T-helper 17 cell (primary cell): ENCODE measurements at places on chromosomes 11 and 22.

DNA sequence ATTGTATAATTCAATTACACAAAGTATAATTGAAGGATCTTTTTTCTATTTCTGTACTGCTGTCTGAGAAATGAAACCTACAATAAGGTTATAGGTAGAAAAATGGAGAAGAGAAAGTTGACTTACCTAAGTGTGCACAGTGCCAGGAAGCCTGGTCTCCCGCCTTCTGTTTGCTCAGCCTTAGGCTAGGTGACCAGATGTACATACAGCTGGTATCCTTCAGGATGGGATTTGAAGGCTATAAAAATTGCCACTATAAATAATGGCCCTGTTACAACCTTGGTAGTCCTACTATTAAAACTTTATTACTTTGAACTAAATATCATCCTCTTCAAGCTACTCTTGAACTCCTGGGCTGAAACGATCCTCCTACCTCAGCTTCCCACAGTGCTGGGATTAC lies 19.7 kb downstream of the OR51E2 start:
- H3K4me1 ChIP-seq: peaks cover 4% of the 10 kb centered on the region
- no peak overlapping the region for H3K4me3 ChIP-seq
- no peaks in the 10 kb centered on the region for H3K36me3 ChIP-seq
- no peak overlapping the region for H3K27ac ChIP-seq

GRCh38 chr22:46061501-46062231 lies 84.7 kb upstream of the WNT7B start:
- DNase-seq: no peak
- peaks cover 2% of the 10 kb centered on the region for H3K36me3 ChIP-seq
- no peak overlapping the region for H3K4me3 ChIP-seq
- H3K4me1 ChIP-seq: peaks cover 41% of the 10 kb centered on the region
- peak overlapping the region; percentile 84 for H3K27ac ChIP-seq

- no peak for DNase-seq
- H3K27ac ChIP-seq: peak overlapping the region; percentile 92
- peaks cover 9% of the 10 kb centered on the region for H3K36me3 ChIP-seq
- H3K4me1 ChIP-seq: peaks cover 73% of the 10 kb centered on the region
- no peak overlapping the region for H3K4me3 ChIP-seq
Observed at GRCh38 chr22:46766611-46767010, 4.2 kb downstream of the TBC1D22A start.

DNA sequence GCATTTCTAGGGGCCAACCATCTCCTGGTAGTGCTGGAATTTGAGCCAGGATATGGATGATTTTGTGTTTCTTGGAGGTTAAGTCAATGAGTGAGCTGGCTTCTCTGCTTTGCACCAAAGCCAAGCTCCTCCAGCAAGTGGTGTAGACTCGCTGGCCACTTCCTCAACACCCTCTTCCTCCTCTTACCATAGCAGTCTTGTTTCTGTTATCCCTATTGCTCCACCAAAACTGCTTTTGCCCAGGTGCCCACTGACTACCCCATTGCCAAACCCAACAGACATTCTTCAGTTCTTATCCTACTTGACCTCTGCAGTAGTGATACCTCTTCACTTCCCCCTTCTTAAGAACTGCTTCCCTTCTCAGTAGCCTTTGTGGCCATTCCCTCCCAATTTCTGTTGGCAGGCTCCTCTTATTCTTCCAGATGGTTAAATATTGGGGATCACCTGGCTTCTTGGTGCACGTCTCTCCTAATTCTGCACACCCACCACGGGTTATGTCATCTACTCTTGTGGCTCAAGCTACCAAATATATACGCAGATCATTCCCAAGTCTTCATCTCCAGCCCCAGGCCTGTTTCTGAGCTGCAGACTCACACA lies 7.0 kb upstream of the PRG2 start:
- no peak for DNase-seq
- H3K27me3 ChIP-seq: no peaks in the 10 kb centered on the region
- no peaks in the 10 kb centered on the region for H3K4me1 ChIP-seq
- H3K4me3 ChIP-seq: no peak overlapping the region

DNA sequence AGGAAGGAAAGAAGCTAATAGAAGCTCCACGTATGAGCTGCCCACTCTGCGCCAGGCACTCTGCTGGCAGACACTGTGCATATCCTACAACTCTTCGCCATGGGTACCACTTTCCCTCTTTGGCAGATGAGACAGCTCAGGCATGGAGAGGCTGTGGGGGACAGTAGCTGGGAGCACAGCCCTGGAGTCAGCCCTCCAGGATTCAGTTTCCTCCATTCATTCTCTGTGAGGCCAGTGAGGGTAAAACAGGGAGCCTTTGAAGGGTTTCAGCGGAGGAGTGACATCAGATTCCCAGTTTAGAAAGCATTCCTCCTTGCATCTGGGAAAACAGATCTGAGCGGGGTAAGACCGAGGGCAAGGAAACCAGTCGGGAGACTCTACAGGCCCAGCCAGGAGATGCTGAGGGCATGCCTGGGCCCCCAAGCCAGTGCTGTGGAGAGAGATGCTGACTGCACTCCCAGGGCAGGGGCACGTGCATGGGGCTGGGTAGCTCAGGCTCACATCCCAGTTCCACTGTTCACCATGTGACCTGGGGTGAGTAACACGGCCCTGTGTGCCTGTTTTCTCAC lies 58.3 kb upstream of the EMID1 start:
- no peak overlapping the region for H3K27ac ChIP-seq
- peaks cover 25% of the 10 kb centered on the region for H3K27me3 ChIP-seq
- no peaks in the 10 kb centered on the region for H3K36me3 ChIP-seq
- H3K4me1 ChIP-seq: no peaks in the 10 kb centered on the region
- no peak for DNase-seq

DNA sequence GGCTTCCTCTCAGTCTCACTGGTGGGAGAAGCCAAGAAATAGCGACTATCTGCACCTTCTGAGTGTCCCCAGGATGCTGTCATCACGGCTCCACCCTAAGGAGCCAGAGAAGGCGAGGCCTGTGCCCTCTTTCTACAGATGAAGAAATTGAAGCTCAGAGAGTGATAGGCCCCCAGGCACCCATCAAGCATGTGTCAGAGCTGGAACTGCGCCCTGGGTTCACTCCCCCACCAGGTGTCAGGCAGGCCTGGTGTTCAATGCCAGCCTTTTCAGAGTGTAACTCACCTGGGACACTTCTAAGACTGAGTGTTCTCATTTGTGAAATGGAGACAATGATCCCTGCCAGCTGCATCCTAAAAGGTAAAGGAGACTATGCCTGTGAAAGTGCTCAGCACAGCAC lies 127.3 kb upstream of the SEZ6L start:
- no peak for DNase-seq
- no peak overlapping the region for H3K4me3 ChIP-seq
- H3K36me3 ChIP-seq: no peaks in the 10 kb centered on the region
- no peaks in the 10 kb centered on the region for H3K4me1 ChIP-seq
- H3K27me3 ChIP-seq: no peaks in the 10 kb centered on the region
- H3K27ac ChIP-seq: no peak overlapping the region

DNA sequence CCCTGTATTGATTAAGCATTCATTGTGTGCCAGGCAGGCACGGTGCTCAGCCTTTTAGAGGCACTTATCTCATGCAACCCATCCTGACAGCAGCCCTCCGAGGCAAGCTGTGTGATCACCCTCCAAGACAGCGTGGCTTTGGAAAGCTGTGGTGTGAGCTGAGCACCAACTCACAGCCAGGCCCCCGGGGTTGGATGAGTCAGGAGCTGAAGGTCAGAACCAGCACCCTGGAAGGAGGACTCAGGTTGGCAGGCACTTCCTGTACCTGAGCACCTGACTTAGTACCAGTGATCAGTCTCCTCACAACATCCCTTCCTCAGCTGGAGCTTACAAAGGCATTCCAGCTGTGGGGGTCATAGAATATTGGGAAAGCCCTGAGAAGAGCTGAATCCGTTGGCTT lies 9.0 kb downstream of the PATZ1 start:
- H3K4me1 ChIP-seq: peaks cover 38% of the 10 kb centered on the region
- H3K27ac ChIP-seq: no peak overlapping the region
- H3K4me3 ChIP-seq: no peak overlapping the region
- no peaks in the 10 kb centered on the region for H3K27me3 ChIP-seq
- peaks cover 11% of the 10 kb centered on the region for H3K36me3 ChIP-seq

DNA sequence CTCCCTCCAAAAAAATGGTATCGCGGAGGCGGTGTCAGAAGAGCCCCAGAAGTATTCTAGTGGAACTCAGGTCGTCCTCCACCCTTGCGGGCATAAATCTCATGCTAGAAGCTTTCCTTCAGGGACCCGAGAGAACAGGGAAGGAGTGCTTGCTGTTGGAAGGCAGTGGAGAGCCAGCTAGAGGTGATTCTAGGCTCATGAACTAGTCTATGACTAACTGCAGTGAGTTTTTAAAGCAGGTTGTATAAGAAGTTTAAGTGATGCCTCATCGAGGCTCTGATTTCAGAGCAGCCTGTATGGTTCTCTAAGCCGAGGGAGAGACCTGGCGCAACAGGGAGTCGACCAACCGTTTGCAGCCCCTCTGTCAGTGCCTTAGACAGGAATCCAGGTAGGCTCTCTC lies 85.7 kb downstream of the TBC1D22A start:
- H3K4me1 ChIP-seq: peaks cover 52% of the 10 kb centered on the region
- H3K27ac ChIP-seq: peak overlapping the region; percentile 67
- H3K4me3 ChIP-seq: no peak overlapping the region
- no peak for DNase-seq

DNA sequence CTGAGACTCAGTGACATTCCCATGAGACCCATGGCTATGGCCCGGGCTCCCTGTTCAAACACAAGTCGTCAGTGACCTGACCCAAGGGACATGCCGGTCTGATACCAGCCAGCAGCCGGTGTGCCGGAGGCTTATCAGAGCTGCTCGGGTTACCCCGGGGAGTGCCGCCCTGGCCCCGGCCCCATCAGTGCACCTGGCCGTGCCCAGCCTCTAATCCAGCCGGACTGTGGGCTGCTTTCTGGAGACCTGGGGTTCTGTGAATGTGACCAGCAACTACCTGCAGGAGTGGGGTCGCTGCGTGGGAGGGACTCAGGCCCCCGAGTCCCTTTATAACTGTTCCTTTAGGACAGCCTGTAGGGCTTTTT lies 52.7 kb downstream of the LINC01488 start:
- H3K4me1 ChIP-seq: peaks cover 14% of the 10 kb centered on the region
- no peak overlapping the region for H3K4me3 ChIP-seq
- no peak overlapping the region for H3K27ac ChIP-seq
- peaks cover 5% of the 10 kb centered on the region for H3K36me3 ChIP-seq
- no peak for DNase-seq

- peak; percentile 33 for DNase-seq
- H3K4me3 ChIP-seq: peak overlapping the region; percentile 25
- H3K27ac ChIP-seq: peak overlapping the region; percentile 95
- peaks cover 46% of the 10 kb centered on the region for H3K4me1 ChIP-seq
Observed at GRCh38 chr11:121418625-121419114, 33.4 kb upstream of the SORL1 start.

- H3K27ac ChIP-seq: no peak overlapping the region
- no peak overlapping the region for H3K4me3 ChIP-seq
- no peak for DNase-seq
- no peaks in the 10 kb centered on the region for H3K36me3 ChIP-seq
- peaks cover 46% of the 10 kb centered on the region for H3K27me3 ChIP-seq
Observed at GRCh38 chr11:120964857-120965256, 59.0 kb upstream of the TBCEL start.

DNA sequence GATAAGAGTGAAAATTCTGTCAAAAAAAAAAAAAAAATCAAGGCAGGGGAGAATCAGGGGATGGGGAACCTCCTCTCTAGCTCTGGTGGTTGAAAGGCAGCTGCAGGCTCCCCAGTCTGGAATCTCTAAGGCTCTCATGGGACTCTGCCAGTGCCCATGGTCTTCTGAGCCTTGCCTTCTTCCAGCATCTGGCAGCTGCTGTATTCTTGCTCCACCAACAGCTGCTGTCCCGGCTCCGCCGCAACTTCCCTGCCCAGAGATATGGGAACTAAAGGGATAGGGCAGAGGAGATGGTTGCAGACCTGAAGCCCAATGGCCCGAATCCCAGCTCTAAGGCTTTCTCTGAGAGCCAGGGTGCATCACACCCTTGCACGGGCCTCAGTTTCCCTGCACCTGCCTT lies 49.5 kb upstream of the PHF21B start:
- no peak for DNase-seq
- no peak overlapping the region for H3K4me3 ChIP-seq
- H3K27me3 ChIP-seq: peaks cover 25% of the 10 kb centered on the region
- peaks cover 2% of the 10 kb centered on the region for H3K4me1 ChIP-seq

DNA sequence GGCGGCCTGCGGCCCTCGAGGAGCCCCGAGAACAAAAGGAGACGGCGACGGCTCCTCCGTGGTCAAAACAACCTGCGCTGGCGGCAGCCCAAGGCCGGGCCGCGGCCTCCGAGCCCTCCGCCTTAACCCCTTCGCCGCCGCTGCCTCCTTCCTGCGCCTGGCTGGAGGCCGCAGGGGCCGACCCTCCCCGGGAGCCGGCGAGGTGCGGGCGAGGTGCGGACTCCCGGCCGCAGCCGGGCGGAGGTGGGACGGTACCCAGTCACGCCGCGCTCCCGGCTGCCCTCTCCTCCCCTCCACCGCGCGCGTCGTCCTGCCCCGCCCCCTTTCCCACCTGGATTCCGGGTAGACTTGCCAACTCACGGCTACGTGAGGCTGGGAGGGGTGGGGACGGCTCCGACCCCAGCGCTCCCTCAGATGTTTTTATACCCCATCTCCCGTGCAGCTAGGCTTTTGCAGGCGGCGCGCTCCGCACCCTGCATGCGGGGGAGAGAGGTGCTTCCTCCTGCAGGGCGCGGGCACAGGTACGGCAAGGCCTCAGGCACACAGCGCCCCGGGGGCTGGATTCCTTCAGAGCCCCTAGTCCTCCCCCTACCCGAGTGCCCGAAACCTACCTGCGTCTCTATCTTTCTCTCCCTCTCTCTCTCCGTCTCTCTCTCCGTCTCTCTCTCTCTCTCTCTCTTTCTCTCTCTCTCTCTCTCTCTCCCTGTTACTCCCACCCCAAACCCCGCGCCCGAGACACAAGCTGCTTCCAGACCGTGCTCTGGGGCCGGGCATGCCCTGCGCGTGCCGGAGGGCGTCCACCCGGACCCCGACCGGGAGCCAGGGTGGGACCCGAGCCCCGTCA lies 2.0 kb downstream of the PDGFB start:
- H3K4me1 ChIP-seq: peaks cover 44% of the 10 kb centered on the region
- H3K27ac ChIP-seq: peak overlapping the region; percentile 79
- no peaks in the 10 kb centered on the region for H3K36me3 ChIP-seq
- peaks cover 7% of the 10 kb centered on the region for H3K27me3 ChIP-seq

DNA sequence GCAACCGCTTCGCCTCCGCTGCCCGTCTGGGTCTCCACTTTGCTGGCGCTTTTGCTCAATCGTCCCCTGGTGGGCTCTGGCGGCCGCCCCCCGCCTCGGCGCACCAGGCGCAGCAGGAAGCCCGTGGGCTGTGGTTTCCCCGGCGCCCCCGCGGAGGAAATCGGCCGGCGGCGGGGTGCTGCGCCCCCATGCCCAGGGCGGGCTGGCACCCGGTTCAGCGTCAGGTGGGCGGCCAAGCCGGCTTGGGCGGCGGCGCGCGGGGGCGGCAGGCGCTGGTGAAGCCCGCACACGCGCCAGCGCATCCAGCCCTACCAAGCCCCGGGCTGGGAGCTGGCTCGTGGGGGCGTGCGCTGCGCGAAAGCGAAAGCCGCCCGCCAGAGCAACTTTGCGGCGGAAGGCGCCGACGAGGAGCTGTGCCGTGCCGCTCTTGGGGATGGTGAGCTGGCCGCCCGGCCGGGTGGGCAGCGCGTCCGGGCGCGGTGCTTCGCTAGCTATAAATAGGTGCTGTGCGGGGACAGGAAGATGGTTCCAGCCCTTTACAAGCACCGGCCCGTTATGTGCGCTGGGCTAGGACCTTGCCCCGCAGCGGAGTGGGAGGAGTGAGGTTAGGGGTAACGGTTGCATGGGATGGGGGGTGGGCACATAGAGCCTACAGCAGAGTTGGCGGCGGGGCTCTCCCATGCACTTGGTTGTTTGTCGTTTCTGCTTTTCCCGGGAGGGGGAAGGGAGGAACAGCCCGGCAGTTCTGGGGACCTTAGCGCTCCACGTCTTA lies 25.0 kb upstream of the SUSD2 start:
- H3K27ac ChIP-seq: peak overlapping the region; percentile 86
- peaks cover 60% of the 10 kb centered on the region for H3K4me1 ChIP-seq
- peak overlapping the region; percentile 94 for H3K4me3 ChIP-seq
- peaks cover 2% of the 10 kb centered on the region for H3K36me3 ChIP-seq
- DNase-seq: peak; percentile 54
